Purkinje cell (primary cell): ENCODE measurements at places on chromosomes 1 and 21. TPM values are rescaled to one million over a fixed set of nuclear protein-coding genes. Genes with fewer than 3 reads are reported as not detected.

Gene TSPAN1
- polyA plus RNA-seq, result 0.78 TPM in 1 of 2 replicates, not detected in the other

Gene OLIG2
- polyA plus RNA-seq, result 0.35 and 1.0 TPM in 2 replicates

Gene ICOSLG
- polyA plus RNA-seq, result 0.19 TPM in 1 of 2 replicates, not detected in the other

Gene UHMK1
- 49.6 and 56.4 TPM in 2 replicates for polyA plus RNA-seq

Gene GPR37L1
- 25.0 and 33.3 TPM in 2 replicates for polyA plus RNA-seq

Gene TSPEAR
- not detected in 2 replicates for polyA plus RNA-seq

Gene CD244
- polyA plus RNA-seq, result 0.47 TPM in 1 of 2 replicates, not detected in the other

Gene TRIM17
- polyA plus RNA-seq, result 0.51 TPM in 1 of 2 replicates, not detected in the other

Gene ATP1A2
- 60.5 and 65.4 TPM in 2 replicates for polyA plus RNA-seq

Gene NECTIN4
- not detected in 2 replicates for polyA plus RNA-seq

Gene CNTN2
- 20.9 and 22.8 TPM in 2 replicates for polyA plus RNA-seq

Gene RGS16
- 102 and 163 TPM in 2 replicates for polyA plus RNA-seq

Gene UBXN10
- 0.27 and 1.3 TPM in 2 replicates for polyA plus RNA-seq

Gene USF1
- 0.36 and 1.1 TPM in 2 replicates for polyA plus RNA-seq

Gene HMCN1
- polyA plus RNA-seq, result not detected in 2 replicates

Gene MROH9
- 0.09 TPM in 1 of 2 replicates, not detected in the other for polyA plus RNA-seq

Gene SPRR2A
- not detected in 2 replicates for polyA plus RNA-seq

Gene TTC4
- polyA plus RNA-seq, result 19.8 and 23.2 TPM in 2 replicates

Gene TDRD10
- not detected in 2 replicates for polyA plus RNA-seq

Gene ELAPOR1
- 2.1 and 6.5 TPM in 2 replicates for polyA plus RNA-seq

Gene ASCL5
- 0.73 TPM in 1 of 2 replicates, not detected in the other for polyA plus RNA-seq

Gene FBXO28
- 14.5 and 15.5 TPM in 2 replicates for polyA plus RNA-seq

Gene OR14A16
- not detected in 2 replicates for polyA plus RNA-seq

Gene ELF3
- polyA plus RNA-seq, result 0.59 TPM in 1 of 2 replicates, not detected in the other

Gene FCAMR
- not detected in 2 replicates for polyA plus RNA-seq

Gene RGS8
- 253 and 310 TPM in 2 replicates for polyA plus RNA-seq

Gene S100A7
- not detected in 2 replicates for polyA plus RNA-seq

Gene FCRL6
- polyA plus RNA-seq, result not detected in 2 replicates

Gene TRAF3IP3
- 1.3 TPM in 1 of 2 replicates, not detected in the other for polyA plus RNA-seq

Gene B3GALT5
- polyA plus RNA-seq, result 0.11 TPM in 1 of 2 replicates, not detected in the other

Gene L1TD1
- polyA plus RNA-seq, result not detected in 2 replicates

Gene KCNE2
- 0.31 TPM in 1 of 2 replicates, not detected in the other for polyA plus RNA-seq

Gene SPRR2F
- not detected in 2 replicates for polyA plus RNA-seq

Gene PER3
- 8.2 and 8.8 TPM in 2 replicates for polyA plus RNA-seq

Gene WNT4
- polyA plus RNA-seq, result not detected in 2 replicates

Gene C1orf116
- not detected in 2 replicates for polyA plus RNA-seq
